ENCODE measurements at places on chromosomes 3 and 15. TPM values are rescaled to one million over a fixed set of nuclear protein-coding genes. Genes with fewer than 3 reads are reported as not detected.

DNA sequence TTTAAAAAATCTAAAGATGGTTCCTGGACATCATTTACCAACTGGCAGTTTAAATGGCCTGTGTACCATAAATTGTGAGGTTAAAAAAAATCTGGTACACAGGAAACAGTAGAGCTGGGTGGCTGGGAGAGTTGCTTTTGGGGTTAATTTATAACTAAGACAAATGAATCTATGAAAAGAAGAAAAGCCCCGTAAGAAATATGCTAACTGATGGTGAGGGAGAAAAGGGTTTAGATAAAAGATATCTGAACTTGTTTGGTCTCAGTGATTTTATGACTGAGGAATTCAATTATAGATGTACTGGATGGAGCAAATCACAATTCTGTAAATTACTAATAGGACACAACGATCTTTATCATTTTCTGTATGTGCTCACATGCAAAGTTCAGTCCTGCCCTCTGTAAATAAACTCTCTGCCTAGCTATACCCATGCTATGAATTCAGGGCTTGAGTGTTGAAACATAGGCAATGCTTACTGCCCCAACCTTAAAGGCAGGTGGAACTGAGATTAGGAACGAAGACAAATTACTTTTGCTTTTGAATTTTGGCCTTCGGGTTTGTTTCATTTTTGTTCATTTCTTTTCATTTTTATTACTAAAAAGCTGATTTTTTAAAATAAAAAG, 28.0 kb downstream of the PPARG start:
- DNase-seq = no peak

- no peak for DNase-seq
Observed at GRCh38 chr3:61613666-61614065, 52.3 kb downstream of the PTPRG start.

DNA sequence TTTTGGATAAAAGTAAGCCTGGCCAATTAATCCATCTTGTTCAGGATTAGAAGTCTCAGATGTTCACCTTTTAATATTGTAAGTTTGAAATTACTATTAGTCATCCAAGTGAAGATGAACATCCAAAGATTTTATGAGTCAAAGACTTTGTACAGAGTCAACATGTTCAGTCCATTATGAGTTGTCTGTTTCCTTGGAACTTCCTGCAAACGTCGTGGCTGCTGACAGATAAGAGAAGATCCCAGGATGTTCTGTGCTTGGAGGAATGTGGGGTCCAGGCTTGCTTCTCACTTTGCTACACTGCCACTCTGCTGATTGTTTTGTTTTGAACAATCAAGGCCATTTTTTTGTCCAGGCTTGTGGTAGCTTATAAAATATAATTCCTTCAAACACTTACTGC, 74.3 kb upstream of the SLCO2A1 start:
- DNase-seq = no peak

DNA sequence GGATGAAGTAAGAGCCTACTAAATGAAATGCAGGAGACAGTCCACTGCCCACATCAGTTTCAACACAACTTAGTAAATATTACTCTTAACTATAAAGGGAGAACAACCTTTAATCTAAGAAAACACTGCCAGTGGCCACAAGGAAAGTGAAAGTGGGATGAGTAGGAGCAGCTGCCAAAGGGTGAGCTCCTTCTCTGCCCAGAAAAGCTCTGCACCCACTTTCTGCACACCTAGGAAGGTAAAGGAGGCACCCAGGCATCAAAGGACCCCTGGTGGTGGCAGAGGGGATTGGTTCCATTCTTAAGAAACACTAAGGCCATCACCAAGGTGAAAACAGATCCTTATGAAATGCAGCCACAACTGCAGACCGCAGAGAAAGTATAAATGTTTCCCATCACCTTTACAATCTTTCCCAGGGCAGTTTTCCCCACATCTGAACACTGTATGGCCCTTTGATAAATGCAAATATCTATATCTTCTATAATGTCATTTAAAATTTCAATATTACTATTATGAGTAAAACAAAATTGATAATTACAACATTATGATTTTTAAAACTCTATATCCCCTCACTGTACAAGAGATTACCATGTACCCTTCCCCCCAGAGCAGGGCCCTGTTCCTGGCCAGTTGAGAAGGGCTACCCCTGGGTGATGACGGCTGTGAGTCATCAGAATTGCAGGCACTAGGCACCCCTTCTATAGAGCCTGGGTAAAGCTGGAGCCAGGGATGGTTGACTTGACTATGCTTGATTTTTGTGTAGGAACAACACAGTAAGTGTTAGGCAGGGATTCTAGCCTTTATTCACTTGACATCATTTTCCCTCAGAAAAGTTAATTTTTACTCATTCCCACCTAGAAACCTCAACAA, 92.0 kb downstream of the SNRK start:
- DNase-seq = no peak

Gene HDC
- 0.36 TPM for total RNA-seq

Gene CYP1A2
- not detected for total RNA-seq

- DNase-seq = no peak
Observed at GRCh38 chr3:139343895-139344856, at the start of gene MRPS22. Gene MRPS22, plus strand, starts transcription at chr3:139344020. Its CDS starts 7 bp downstream, at chr3:139344027.

DNA sequence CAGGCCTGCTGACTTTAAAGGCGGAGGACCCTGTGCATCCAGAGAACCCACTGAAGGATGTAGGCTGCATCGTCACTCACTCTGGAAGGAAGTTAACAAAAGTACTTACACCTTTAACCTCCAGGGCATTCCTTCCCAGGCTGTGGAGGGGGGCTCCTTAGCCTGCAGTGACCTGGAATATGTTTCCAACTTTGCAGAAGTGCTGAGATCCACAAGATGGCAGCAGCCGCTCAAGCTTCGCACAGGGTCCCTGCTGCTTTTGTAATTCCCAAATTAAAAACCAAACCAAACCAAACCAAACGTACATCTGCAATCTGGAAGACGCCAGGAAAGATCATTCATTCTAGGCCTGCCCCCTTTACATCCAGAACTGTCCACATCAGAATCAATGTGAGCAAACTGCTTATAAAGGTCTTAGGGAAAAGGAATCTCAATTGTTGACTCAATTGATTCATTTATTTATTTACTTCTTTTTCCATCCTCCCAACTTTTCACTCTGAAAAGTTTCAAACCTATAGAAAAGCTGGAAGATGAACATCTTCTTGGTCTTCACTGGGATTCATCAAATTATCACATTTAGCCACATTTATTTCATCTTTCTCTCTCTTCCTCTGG, 70.5 kb upstream of the KLHL25 start:
- DNase-seq = no peak

- DNase-seq = no peak
Observed at GRCh38 chr3:196159526-196159925, 51.7 kb downstream of the ZDHHC19 start.

All from suprapubic skin (tissue), 4 donors.